ENCODE measurements at places on chromosomes 12 and 14.

GRCh38 chr14:86404425-86404824 lies 874.5 kb downstream of the FLRT2 start:
- DNase-seq = no peak

DNA sequence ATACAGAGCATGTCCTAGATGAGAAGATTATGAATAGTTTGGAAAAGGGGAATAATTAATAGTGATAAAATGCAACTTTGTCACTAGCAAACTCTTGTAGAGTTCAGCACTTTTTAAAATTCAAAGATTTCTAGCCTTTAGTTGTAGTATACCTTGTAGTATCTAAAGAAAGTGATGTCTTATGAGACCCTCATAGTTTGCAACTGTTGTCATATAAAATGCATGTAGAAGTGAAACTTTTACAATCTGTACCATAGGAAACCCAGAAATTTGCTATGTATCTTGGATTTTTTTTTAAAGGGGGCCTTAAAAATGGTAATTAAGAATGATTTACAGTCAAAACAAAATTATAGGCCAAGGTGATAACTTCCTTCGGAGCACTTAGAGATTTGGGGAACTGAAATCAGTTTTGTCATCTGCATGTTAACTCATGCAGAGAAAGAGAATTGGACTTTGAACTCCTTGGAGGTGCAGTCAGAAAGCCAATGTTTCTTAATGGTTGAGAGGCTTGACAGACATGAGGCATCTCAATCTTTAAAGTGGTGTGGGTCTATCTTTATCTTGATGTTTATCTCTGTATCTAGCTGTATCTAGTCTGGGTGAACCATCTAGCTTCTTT lies 1.3 kb downstream of the LRRK2 start:
- DNase-seq = no peak

GRCh38 chr14:92400579-92401444 lies 77.8 kb downstream of the SLC24A4 start:
- DNase-seq = no peak

- DNase-seq = no peak
Measured at GRCh38 chr12:80684077-80684495, 23.3 kb upstream of the MYF6 start.
